ENCODE measurements at places on chromosomes 4 and X.

DNA sequence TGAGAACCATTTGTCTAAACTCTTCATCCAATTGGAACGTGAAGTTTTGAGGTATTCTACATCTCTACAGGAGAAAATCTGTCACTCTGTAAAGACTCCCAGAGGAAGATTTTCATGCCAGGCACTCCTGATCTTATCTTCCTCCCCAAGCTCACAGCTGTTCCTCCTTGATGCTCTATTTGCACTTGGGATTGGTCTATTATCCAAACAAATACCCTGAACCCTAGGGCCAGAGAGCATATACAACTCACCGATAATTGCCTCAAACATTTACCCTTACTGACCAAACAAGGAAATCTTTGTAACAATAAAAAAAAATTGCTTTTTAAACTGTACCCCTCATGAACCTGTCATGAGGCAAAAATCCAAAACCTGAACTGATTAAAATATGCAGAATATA lies 372.7 kb downstream of the SH2D1A start:
- no peak for DNase-seq

GRCh38 chr4:147285751-147286150 lies 195.1 kb upstream of the EDNRA start:
- no peak for DNase-seq

DNA sequence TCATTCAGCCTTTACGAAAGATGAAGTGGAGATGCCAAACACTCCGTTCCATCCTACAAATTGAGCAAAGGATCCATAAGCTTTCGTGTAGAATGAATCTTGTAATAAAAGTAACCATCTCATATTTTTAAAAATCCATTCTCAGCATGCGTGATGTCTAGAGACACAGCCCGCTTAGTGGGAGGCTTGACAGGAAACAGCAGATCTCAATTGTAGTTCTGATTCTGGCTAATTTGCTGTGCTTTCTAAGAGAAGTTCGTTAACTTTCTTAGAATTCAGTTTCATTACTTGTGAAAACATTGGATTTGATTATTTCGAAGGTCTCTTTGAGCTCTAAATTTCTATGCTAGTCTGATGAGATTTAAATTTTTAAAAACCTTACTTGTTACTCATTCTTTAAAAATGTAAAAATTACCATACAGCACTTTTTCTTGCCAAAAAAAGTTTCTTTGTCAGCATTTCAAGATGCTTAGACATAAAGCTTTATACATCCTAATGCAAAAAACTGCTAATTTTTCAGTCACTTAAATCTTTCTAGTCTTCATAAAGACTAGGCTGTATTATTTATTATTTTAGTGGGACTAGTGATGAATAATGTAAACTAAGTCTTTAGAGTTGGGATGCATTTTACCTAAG lies 66.9 kb upstream of the NEIL3 start:
- no peak for DNase-seq

DNA sequence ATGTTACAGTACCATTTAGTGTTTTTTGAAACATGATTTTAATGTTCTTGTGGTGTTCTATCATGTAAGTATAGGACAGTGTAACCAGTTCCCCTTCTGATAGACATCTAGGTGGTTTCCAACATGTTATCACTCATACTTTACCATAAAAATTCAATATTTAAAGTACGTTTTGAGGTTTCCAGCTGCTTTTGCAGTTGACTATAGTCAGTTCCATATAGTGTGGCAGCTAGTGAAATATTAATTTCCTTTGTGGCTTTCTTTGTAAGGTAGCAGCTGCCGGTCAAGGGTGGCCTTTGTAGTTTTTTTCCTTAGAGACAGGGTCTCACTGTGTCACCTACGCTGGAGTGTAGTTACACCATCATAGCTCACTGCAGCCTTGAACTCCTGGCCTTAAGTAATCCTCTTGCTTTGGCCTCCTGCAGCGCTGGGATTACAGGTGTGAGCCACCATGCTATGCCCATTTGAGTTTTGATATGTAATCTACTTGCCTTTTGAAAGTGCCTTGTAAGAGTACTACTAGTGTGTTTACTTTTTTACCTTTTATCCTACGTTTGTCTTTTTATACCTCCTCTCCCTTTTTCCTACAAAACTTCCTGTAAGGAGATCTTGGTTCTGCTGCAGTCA lies 63.0 kb downstream of the ARHGAP10 start:
- no peak for DNase-seq

DNA sequence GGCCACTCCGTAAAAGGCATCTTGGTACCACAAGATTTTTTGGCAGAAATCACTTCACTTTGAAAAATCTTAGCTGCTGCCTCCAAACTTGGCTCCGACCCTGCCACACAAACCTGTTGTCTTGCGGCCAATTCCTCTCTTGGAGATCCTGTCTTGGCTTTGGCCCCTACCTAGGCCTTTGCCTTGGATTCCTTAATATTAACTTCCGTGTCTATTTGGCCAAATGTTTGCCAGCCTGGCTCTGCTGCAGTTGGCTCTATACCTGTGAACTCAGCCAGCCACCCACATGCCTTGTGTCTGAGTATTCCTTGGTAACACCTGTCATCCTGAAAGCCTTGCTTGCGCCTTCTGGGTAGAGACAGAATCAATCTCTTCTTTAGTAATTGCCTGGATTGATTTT lies 12.5 kb downstream of the GRXCR1 start:
- no peak for DNase-seq

DNA sequence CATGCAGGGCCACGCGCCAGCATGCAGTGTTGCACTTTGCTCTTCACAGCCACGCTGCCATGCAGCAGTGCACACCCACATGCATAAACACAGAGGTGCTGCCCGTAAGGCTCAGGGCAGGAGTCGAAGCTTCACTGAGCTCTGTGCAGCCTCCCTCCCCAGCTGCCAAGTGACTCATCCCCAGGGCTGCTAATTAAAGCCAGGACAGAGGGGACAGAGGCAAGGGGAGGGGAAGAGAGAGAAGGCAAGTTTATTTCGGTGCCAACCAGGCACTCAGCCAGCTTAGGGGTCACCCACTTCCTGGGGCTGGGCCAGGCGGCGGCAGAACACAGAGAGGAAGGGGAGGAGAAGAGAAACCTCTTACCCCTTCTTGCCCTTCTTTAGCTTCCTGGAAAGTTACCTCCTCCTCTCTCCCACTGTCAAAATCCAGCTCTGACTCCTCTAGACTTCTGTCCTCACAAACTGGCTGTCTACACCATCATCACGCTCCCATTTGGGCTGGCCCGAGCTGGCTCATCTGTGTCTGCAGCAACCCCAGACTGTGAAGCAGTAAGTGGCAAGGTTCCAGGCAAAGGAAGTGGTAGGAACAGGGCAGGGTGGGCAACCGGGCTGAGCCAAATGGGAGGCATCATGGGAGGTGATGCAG lies 6.2 kb upstream of the IQSEC2 start:
- DNase-seq: peak; percentile 93

GRCh38 chrX:41025926-41026701 lies 59.1 kb upstream of the USP9X start:
- no peak for DNase-seq

DNA sequence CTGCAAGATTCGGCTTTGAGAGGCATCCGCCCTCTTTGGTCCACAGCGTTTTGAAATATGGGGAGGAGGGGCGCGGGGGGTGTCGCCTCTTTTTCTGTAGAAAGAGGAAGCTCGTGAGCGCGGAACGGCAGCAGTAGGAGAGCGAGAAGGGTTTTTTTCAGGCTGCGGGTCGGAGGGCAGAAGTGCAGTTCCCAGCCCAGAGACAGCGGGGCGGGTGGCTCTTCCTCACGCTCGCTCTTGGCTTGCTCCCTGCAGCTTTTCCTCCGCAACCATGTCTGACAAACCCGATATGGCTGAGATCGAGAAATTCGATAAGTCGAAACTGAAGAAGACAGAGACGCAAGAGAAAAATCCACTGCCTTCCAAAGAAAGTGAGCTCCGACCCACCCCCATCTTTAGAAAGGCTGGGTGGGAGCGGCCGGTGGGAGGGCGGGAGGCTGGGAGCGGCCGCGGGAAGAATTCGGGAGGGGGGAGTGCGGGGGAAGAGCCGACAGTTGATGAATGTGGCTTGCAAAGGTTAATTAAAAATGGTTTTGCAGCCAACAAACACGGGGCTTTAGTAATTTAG lies 1.2 kb downstream of the TMSB4X start:
- peak; percentile 73 for DNase-seq

GRCh38 chr4:30256116-30256832 lies 463.9 kb upstream of the PCDH7 start:
- peak; percentile 39 for DNase-seq
